Urothelium cell line (cell line): ENCODE measurements at places on chromosomes 11 and 22.

DNA sequence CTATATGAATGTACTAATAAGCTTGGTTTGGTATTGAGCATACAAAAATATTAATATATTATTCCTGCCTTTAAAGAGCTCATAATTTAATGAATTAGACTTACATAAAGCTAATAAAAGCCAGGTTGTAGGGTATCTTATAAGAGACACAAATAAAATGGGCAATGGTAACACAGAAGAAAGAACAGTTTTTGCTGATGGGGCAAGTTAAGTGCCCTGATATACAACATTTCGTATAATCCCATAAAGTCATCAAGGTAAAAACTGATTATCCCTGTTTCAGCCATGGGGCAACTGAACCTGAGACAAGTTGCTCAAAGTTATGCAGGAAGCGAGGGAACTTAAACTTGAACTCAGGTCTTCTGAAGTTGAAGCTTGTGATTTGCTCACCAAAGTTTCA, 48.9 kb upstream of the ARHGAP20 start:
- DNase-seq = no peak

GRCh38 chr11:74989260-74989638, 516 bp downstream of the NEU3 start:
- no peak for DNase-seq

DNA sequence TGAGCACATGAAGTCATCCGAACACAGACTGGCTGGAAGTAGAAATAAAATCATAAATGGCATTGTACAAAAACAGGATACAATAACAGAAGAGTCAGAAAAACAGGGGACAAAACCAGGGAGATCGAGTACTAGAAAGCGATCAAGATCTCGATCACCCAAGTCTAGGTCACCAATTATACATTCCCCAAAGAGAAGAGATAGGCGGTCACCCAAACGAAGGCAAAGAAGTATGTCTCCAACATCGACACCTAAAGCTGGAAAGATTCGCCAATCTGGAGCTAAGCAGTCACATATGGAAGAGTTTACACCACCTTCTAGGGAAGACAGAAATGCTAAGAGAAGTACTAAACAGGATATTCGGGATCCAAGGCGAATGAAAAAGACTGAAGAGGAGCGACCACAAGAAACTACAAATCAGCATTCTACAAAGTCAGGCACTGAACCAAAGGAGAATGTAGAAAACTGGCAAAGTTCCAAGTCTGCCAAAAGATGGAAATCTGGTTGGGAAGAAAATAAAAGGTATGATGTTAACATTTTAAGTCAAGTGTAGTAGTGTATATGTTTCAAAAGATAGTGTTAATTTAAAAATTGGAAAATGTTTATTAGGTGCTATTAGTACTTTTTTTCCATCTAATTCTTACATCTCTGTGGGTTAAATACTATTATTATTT, 9.4 kb downstream of the PCF11 start:
- DNase-seq = no peak

GRCh38 chr11:102139081-102139498, 28.8 kb downstream of the YAP1 start:
- DNase-seq = peak; percentile 16

DNA sequence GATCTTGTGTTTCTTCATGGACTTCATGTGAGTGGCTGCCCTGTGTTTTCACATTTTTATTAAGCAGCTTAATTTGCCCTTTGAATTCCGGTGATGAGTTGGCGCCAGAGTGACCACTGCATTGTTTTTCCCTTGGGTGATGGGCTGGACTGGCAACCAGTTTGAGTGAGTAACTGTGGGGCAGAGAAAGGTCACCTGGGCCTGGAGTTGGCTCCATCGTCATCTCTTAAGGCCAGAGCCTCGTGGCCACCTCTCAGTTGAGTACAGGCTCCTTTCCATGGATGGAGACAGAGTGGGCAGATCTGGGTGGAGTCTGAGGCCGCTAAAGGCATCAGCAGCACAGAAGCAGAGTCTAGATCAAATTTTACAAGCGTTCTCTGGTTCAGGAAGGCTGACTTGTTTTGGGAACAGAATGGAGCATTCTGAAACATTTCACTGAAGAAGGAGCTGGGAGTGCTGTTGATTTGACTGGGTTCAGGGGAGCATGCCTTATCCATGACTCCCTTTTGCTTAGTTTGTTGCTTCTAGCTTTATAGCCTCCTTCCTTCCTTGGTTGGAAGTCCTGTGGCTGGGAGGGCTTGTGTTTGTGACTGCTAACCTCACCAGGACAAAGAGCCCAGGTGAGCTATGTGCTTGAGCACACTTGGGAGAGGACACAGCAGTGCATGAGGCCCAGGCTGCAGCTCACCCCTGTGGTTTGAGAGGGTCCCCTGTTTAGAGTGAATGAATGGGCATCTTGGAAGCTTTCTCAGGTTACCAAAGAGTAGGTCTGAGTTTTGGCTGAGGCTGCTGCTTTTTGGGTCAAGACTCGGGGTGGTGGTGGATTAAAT, 7.8 kb downstream of the BCR start:
- no peak for DNase-seq

DNA sequence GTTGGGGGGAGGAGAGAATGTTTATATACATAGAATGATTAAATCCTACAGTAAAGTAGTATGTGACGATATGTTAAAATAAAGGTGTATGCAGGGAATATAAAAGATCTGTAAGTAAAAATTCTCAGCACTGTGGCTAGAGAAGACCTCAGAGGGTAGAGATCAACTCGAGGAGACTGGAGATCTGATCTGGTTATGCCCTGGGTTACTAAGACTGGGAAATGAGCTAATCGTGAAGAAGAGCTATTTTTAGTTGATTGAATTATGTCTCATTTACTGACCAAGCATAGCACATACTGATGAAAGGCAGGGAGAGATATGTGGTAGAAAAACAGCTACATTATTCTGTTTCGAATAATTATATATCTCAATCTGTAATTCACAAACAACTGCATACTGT, 42.8 kb upstream of the ALKBH3 start:
- no peak for DNase-seq

- no peak for DNase-seq
Measured at GRCh38 chr11:63939397-63939891, 642 bp downstream of the NAA40 start.

DNA sequence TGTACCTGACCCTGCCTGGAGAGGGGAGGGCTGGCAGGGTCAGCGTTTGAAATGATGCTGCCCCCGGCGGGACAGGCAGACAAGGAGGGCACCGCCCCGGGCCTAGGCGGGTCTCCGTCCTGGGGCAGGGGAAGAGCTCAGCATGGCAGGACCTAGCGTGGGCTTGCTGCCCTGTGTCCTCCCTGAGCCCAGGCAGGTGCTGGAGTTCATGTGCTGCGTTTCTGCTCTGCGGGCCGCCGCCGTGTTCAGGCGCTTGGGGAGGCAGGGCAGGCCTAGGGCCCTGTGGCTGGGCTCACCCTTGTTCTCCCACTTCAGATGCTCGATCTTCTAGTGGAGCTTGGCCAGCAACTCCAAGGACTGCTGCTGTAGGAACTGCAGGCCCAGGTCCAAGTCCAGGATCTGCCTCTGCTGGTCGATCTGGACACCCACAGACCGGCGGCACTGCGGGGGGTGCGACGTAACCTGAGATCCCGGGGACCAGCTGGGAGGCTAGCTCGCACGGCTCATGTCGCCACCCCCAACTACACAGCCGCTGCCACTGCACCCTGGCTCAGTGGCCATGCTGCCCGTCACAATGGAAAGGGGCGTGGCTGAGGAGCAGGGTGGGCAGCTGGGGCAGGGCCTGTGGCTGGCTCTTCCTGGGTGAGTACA, 84.4 kb downstream of the MED15 start:
- DNase-seq = no peak

DNA sequence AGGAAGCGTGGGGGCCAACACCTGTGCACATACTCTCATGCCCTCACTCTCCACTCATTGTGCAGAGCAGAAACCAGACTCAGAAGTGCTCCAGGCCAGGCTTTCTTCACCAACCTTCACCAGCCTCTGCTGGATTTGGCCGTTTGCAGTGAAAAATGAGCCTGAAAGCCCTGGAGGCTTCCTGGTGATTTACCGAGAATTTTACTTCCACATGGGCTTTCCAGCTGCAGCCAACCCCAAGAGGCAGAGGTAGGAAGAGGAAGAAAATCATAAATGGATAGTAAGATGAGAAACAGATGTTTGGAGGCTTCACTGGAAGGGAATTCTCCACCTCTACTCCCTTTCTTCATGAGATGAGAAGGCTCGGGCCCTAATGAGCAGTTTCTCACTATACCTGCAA, 155.4 kb downstream of the ETS1 start:
- no peak for DNase-seq

DNA sequence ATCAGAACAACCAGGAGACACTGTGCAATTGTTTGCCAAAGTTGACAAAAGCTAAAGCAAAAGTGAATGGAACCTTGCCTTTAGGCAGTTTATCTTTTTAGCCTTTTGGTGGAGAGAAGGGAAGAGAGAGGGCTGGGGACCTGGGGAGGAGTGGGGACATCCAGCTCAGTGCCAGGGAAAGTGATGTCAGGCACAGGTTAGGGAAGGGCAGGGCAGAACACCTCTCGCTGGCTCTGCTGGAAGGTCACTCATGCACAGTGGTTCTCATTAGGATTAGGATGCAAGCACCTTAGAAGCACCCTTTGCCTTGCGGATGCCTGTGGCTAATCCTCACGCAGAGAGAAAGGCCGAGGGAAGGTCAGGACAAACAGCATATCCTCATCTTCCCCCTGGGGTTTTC, 14.3 kb upstream of the LINC01488 start:
- no peak for DNase-seq

GRCh38 chr22:19357270-19358105, 66.0 kb upstream of the CLTCL1 start:
- DNase-seq = no peak

DNA sequence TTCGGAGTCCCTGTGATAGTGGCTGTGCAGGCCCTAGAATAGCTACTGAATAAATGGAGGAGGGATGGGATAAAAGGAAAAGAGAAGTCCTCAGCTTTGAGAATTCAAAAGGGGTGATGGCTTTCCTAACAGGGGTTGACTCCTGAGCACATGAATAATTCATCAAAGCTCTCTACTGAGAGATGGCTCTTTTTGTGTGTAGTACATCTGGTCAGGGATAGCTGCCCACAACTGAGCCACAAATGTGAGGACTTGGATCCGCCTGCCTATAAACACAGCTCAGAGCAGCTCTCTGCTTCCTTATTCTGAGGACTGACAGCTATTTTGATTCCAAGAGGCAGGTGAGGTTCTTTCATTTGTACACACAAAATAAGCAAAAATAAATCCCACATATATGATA, 82.3 kb downstream of the USP35 start:
- DNase-seq = no peak

DNA sequence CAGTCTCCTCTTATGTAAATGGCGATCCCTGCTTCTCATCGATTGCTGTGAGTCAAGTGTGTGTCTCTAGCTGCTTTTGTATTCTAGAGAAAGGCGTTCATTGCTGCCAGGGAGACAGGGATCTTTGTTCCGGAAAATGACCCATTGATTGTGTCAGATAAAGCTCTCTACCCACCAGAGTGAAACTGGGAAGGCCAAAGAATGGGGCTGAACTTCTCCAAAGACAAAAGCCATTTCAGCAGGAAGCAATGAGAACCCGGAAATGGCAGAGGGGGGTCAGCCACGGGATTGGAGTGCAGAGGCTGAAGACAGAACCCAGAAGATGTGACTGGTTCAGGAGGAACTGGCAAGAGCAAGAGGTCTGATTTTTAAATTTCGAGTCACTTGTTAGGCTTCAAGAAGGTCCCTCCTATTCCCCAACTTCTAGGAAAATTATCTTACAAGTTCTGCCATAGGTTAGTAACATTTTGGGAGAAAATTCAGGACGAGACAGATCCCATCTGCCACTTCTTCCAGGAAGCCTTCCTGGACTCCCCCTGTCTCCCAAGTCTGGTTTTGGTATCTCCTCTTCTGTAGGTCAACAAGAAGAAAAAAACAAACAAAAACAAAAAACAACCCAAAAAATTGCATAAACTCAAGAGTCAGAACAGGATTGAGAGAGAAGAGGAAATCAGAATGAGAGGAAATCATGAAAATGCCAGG, 110.6 kb downstream of the NECTIN1 start:
- DNase-seq = no peak

DNA sequence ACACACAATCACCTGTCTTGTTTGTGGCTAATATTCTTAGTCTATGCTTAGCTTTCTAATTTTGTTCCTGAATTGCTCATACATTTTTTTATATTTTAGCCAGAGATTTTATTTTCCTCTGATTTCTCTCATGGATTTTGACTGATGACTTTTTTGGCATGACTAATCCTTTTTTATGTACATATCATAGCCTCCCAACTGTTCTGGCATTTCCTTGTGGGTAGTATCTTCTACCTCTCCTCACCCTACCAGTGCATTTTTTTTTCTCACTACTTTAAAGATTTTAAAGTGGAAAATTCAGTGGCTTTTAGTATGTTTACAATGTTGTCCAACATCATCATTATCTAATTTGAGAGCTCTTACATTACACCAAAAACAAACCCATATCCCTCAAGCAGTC, 84.4 kb upstream of the TENM4 start:
- no peak for DNase-seq

DNA sequence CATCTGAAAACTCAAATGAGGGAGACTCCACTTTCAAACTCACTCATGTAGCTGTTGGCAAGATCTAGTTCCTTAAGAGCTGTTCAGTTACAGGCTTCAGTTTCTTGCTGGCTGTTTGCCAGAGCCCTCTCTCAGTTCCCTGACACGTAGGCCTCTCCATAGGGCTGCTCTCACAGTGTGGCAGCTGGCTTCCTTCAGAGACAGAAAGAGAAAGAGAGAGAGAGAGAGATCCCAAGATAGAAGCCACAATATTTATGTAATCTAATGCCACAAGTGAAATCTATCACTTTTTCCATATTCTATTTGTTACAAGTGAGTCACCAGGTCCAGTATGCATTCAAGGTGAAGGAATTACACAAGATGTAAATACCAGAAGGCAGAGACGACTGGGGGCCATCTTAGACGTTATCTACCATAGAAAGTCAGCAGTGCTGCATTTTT, 168.8 kb downstream of the RCN1 start:
- DNase-seq = no peak

DNA sequence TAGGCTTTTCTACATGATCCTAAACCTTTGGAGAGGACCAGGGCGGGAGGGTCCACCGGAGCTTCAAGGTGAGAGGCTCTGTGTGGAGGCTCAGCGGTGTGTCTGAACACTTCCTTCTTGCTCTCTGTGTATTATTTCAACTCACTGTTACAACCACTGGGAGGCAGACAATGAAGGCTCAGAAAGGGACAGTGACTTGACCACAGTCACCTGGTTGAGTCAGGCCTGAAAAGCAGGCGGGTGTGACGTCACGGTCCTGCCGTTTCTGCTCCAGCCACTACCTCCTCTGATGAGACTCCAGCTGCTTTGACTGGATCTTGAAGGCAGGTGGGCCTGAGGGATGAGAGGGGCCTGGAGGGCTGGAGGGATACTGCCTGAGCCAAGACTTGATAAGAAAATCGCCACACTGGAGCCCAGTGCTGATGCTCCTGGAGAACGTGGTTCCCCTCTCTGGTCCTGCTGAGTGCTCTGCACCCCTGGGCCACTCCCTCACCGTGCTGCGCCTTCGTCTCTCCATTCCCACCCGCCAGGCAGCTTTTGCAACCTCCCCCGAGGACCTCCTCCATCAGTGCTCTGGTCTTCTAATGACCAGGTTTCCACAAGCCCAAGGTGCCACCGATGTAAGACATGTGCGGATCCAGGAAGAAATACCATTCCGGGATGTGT, 27.9 kb downstream of the KCNC1 start:
- no peak for DNase-seq
